ENCODE measurements at places on chromosomes 6 and 20.

DNA sequence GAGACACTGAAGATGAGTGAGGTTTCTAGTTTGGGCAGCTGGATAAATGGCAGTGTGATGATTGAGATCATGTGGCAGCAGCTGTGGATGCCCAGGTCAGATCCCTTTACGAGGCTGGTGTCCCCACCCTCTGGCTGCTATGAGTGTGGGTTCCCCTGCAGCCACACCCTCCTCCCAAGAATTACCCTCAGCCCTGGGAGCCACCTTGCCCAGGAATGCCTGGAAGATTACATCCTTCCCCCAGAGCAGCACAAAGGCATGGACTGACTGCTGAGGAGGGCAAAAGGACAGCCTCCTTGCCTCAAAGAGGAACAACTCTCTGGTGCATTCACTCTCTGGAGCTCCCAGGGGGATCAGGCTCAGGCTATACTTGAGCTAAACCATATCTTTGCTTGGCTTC lies 15.0 kb upstream of the PKHD1 start:
- no peak for DNase-seq

DNA sequence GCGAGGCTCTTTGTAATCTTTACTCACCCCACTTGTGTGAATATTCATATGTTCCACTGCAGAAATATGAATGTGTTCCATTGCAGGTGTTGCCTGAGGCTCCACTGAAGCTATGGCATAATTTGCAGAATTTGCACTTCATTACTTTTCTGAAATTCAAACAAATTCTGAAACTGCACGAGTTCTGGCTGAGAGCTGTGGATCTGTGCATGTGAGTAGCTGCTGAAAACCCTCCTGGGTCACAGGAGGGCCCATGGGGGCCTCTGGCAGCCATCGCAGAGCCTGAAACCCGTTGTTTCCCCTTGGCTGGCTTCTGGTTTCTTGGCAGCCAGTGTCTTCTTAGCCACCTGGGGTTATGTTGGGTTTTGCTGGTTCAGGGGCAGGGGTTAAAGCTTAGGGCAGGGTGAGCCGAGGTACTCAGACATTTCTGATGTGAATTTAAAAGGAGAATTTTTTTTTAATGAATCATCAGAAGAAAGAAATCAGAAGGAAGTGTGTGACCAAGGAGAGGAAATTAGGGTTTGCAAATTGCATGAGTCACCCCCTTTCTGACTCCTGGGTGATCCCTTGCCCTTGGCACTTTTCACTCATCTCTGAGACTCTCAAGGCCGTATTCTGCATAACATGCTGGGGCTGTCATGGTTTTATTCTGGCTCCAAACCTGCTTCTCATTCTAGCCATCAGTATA lies 40.6 kb downstream of the TOX2 start:
- no peak for DNase-seq

- DNase-seq, result no peak
These were observed 252.3 kb downstream of the ATXN1 start for GRCh38 chr6:16508959-16509358.

- DNase-seq, result no peak
These were observed 9.0 kb upstream of the TULP4 start for GRCh38 chr6:158303210-158303731.

GRCh38 chr6:115680621-115681020 lies 380.1 kb downstream of the FRK start:
- no peak for DNase-seq

GRCh38 chr6:36618366-36619355 lies 24.5 kb downstream of the SRSF3 start:
- DNase-seq, result peak; percentile 43

GRCh38 chr6:42017021-42017643 lies 33.2 kb upstream of the TAF8 start:
- DNase-seq, result no peak

DNA sequence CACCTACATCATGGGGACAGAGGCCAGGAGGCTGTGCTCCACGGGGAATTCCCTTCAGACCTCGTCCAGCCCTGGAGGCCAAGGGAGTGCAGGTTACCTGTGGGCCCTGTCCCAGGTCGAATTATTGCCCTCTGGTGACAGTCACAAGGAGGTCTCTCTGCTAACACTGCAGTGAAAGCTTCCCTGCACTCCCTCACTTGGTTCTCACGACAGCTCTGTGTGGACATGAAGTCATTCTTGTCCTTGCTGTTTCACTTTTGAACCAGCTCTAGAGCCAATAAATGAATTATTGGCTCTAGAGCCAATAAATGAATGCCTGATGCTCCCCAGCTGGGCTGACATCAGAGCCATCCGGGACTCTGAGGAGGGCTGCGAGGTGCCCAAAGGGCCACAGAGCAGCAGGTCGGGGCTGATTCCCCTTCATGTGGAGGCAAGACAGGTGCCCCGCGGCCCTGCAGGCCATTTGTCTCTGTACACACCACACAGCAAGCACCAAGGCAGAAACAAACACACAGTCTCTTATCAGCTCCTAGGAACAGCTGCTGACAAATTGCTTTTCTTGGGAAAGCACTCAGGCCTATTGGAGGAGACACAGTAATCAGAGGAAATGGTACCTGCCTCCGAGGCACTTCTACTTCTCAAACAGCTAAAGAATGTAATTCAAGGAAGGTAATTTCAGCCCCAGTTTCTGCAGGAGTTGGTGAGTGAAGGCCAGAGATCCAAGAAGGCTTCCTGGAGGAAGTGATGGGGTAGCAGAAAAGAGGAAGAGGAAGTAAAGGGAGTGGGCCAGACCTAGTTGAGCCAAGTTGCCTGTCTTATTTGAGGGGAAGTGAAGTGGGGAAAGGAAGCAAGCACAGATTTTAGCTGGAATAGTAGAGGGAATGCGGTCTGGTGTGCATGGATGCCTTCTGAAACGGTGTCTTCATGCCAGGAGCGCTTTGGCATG lies 27.5 kb upstream of the TBXT start:
- no peak for DNase-seq

DNA sequence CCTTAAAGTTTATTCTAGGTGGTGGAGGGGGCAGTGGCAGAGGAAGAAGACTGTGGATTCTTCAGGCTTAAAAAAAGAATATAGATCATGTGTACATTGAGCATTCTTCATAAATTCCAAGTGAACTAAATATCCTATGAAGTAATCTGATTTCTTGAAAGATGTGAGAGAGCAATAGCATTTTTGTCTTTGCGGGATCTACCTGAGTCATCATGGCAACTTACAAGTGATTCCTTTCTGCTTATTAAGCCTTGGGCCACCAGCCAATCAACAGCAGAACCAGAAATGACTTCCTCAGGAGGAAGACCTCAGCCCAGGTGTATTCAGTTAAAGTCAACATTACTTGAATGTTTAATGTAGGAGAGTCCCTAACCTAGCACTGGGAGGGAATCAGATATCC lies 756.9 kb downstream of the TFAP2A start:
- no peak for DNase-seq

- DNase-seq, result no peak
These were observed 81.4 kb downstream of the JARID2 start for GRCh38 chr6:15327271-15327670.

DNA sequence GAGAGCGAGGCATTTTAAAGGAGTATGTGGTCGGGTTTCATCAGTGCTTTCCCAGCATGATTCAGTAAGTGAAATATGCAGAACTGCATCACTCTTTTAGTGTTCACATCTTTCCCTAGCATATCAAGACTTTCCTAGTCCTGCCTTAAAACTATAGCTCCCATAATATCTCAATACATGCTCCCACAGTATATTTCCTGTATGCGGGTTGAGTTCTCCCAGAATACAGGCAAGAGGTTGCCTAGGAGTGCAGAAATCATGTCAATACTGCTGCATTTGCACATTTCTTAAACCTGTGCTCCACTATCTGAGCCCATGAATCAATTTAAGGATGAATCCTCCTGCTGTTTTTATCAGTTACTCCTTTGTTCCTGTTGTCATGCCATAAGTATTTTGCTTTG lies 386.6 kb upstream of the SLC35B3 start:
- DNase-seq, result no peak

GRCh38 chr20:59863058-59863457 lies 70.4 kb downstream of the SYCP2 start:
- DNase-seq, result no peak

DNA sequence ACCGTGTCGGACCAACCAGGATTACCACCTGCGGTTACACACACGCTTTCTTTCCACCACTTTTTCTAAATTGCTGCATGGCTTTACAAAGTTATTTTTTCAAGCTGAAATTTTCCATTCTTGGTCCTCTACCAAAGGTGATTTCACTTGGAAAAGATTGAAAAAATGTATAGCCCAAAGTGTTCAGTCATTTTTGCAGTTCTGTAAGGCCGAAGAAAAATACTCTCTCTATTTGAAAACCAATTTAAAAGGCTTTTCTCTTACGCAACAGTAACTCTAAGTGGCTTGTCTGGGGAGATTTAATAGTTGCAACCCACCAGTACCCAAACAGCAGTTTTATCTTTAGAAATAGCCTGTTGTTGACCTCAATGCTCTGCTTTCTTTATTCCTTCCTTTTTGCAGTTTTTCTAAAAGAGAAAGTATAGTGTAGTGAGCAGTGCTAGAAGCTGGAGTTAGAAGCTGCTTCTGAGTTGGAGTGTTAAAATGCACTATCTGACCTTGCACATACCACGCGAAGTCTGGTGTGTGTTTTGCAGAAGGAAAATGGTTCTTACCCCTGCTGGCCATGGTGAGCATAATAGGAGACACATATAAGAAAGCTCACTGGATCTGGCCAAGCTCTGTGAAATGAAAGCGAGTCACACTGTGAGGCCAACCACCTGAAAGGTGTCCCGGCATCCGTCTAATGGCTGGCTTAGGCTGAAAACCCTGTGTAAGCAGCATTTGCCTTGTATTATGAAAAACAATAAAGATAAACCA lies 271.6 kb upstream of the PRND start:
- DNase-seq, result no peak

- no peak for DNase-seq
These were observed 2.6 kb upstream of the ZSCAN12 start for GRCh38 chr6:28402197-28402596.

DNA sequence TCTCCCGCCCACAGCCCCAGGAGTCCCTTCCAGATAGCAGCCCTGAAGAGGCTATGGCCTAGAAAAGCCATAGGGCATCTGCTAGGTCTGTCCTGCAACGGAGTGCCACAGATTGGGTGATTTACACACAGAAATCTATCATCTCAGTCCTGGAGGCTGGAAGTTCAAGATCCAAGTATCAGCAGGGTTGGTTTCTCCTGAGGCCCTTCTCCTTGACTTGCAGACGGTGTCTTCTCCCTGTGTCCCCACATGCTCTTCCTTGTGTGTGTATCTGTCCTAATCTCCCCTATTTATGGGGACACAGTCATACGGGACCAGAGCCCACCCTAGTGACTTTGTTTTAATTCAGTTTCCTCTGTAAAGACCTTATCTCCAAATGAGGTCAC lies 15.3 kb downstream of the FOXF2 start:
- no peak for DNase-seq

DNA sequence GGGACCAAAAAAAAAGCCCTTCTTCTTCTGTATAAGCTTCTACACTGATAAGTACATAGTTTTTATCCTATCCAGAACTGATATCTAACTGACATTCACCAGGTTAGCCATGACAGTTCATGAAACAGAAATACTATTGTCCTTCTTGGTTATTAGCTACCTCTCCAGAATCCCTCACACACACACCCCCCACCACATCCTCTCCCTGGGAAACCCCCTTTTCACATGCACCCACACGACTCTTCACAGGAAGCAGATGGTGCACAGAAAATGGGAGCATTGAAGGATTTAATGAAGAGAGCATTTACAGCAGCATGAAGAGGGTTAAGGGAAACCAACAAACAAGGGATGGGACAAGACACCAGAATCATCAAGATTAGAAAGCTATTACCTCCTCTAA lies 88.9 kb downstream of the FHL5 start:
- no peak for DNase-seq

DNA sequence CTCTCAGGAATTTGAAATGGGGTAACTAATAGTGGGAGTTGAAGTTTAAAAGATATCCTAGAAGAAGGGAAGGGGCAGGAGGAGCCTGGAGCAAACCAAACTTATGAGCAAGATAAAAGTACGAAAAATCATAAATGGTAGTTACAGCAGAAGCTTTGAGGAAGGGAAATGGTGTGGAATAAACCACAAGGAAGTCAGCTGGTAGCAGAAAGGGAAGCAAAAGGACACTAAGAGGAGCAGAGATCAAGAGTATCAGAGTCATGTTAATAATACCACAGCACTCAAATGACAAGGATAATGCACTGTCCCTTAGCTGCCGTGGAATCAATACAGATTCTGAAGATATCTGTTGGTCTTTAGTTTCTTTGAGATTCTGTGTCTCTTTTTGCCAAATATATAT lies 44.9 kb upstream of the CCDC28A start:
- DNase-seq, result no peak

Data from coronary artery (tissue), 2 donors.